NCI-H1694 treated with DMSO at 0.1 percent for 48 hours (cell line): ENCODE measurements at places on chromosomes 12 and 14.

- DNase-seq = no peak
These were observed 24.4 kb downstream of the IRF2BPL start for GRCh38 chr14:77003960-77004710.

DNA sequence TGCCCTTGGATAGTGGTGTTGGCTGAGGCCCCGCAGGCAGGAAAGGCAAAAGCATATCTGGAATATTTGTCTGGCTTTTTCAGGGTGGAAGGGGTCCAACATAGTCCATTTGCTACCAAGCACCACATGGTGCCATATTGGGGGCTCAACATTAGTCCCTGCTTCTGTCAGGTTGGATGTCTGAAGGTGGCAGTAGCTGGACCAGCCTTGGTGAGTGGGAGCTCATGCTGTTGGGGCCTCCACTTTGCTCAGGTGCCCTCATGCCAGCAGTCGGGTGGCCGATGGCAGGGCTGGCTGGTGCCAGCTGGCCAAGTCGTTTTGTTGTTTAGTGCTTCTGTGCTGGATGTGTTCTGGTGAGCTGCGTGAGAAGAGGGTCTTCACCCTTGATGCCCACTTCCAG, 135.3 kb downstream of the PAPOLA start:
- DNase-seq = no peak

- DNase-seq = no peak
These were observed 40.3 kb upstream of the RCOR1 start for GRCh38 chr14:102551995-102552705.

DNA sequence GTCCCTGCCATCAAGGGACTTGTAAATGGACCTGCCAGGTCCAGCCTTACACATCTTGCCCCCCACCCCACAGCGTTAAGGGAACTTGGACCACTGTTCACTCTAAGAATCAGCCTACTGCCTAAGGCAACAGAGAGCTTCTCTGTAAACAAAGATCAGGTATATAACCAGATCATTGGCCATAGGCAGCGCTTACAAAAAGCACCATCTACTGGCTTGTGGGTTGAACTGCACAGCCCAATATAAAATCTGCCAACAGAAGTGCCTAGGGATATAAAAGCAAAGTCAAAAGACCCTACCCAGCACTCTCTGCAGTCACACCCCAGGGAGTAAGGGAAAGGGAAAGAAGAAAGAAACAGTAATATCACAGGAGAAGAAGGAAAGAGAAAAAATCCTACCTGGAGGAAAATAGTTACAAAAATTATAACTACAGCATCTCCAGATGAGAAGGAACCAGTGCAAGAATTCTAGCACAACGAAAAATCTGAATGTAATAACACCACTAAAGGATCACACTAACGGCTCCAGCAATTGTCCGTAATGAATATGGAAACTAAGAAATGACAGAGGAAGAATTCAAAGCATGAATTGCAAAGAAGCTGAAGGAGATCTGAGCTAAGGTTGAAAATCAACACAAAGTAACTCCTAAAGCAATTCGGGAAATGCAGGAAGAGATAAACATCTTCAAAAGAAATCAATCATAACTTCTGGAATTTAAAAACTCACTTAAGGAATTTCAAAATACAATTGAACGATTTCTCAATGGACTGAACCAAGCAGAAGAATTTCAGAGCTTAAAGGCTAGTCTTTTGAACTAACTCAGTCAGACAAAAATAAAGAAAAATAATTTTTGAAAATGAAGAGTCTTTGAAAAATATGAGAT, 95.2 kb upstream of the PCED1B start:
- DNase-seq = no peak

- DNase-seq = no peak
These were observed 8.9 kb downstream of the PELI2 start for GRCh38 chr14:56127156-56127555.
